ENCODE measurements at places on chromosomes 3 and 15.

GRCh38 chr3:46711760-46712159 is 5.9 kb downstream of the PRSS50 start:
- DNase-seq, result no peak

- DNase-seq, result no peak
Observed at GRCh38 chr3:58293516-58293915, 12.5 kb upstream of the RPP14 start.

- no peak for DNase-seq
Observed at GRCh38 chr3:57822686-57823085, 66.6 kb downstream of the SLMAP start.

GRCh38 chr3:143163562-143164100 is 44.1 kb downstream of the CHST2 start:
- no peak for DNase-seq

GRCh38 chr3:120461416-120461815 is 10.6 kb upstream of the FSTL1 start:
- no peak for DNase-seq

DNA sequence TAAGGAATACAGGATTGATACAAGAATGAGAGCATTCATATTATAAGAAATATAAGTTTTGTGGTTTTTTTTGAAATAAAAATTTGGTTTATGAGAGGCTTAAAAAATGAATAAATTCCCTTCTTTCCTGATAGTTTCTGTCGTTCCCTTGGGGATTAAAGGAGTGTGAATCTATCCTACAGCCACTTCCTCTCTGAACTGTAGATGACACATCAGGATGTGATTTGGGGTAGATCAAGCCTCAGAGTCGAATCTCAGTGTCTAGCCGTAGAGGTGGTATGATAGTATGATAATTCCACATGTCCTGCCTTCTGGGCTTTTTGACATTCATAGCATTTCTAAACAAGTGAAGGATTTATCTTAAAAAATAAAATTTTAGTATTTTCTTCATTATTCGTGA is 343.1 kb downstream of the LPP start:
- DNase-seq, result no peak

DNA sequence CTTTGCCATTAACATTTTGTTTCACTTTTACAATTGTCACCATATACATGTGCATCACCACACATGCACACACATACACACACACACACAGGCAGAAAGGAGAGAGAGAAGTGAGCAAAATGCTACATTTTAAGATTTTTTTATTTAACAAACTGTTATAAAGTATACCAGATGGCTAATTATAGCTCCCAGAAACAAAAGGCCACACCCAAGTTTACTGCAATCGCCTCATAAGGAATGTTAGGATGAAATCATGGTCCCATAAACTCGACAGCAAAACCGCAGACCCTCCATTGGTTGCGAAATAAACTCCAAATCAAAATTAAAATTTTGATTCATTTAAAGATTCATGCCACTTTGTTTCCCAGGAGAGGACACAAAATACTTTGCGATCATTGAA is 16.1 kb upstream of the C15orf61 start:
- DNase-seq, result no peak

- DNase-seq, result no peak
Observed at GRCh38 chr15:85768595-85769168, 26.0 kb downstream of the KLHL25 start.

GRCh38 chr15:74829486-74829885 is 3.1 kb downstream of the CPLX3 start:
- no peak for DNase-seq

DNA sequence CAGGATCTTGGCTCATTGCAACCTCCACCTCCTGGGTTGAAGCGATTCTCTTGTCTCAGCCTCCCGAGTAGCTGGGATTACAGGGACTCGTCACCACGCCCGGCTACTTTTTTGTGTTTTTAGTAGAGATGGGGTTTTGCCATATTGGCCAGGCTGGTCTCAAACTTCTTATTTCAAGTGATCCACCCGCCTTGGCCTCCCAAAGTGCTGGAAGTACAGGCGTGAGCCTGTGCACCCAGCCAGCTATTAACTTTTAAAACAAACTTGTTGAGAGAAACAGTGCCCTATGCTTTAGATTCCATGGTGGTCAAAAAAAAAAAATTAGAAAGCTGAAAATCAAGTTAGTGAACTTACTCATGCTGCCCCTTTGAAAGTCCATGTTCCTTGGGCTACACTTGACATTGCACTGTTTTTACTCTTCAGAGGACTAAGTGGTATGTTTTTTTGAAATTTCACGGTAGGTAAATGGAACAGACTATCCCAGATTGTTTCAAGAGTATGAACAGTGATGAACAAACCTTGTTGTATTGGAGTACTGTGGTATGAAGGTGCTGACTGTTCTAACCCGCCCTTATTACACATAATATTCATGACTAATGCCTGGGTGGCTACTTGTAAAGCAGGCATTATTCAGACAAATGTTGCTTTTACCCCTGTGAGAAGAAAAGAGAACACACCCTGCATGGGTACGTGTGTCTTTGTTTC is 206.9 kb downstream of the KLHL25 start:
- DNase-seq, result no peak

DNA sequence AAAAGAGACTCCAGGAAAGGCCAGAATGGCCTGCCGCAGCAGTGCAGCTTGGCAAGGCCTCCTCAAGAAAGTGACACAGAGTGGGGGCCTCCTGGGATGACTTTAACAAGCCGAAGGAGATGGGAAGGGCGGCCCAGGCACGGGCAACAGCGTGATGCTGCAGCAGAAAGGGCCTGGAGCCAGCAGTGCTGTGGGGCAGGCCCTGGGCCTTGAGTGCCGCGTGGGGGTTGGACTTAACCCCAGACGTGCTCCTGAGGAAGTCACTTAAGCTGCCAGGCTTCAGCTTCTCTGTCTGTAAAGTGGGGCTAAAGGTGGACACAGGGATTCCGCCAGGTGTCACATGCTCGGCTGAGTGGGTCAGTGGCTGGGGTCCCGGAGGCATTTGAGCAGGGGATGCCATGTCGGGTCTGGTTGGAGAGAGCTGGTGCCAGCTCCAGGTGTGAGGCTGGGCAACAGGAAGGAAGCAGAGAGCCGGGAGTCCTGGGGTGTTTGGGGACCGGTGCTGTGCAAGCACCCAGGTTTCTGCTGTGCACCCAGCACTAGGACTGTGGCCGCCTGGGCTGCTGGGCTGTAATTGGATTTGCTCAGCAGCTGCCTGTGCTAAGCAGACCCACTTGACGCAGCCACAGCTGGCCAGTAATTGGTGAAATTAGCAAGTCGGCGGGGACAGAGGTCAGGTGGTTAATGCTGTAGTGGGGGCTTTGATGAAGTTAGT is 7.8 kb downstream of the DNAJB8 start:
- no peak for DNase-seq

DNA sequence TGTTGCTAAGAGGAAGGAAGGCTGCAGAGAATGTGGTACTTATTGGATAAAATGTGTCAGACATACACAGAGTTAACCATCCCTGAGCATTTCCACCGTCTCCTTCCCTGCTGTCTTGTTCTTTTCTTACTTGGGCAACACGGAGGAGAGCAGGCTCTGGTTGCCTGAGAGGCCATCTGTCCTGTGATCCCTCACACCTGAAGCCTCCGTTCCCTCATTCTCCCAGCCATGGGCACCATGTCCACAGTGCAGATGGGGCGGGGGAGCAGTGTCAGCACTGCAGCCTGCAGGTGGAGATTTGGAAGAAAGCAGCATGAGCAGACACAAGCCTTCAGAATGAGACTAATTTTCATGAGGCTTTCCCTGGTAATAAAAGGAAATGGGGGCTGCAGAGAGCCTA is 133.7 kb downstream of the CHCHD6 start:
- DNase-seq, result no peak

- no peak for DNase-seq
Observed at GRCh38 chr3:186138272-186138981, 29.5 kb upstream of the ETV5 start.

DNA sequence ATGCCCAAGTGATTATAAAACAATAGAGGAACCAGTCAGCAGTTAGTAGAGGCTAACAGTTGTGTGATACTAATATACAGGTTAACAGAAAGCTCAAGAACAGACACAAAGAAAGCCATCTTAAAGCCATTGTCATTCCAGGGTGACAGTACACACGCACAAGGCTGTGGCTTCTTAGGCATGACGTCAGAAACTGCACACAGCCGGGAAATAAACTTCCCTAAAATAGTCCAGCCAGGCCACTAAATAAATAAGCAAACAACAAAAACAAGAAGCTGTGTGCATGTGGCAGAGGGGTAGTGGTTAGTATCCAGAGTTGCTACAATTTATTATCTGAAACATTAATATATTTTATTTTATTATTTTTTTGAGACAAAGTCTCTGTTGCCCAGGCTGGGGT is 49.8 kb downstream of the PPCDC start:
- DNase-seq, result no peak

GRCh38 chr15:74869726-74870407 is 3.3 kb downstream of the SCAMP2 start:
- no peak for DNase-seq

DNA sequence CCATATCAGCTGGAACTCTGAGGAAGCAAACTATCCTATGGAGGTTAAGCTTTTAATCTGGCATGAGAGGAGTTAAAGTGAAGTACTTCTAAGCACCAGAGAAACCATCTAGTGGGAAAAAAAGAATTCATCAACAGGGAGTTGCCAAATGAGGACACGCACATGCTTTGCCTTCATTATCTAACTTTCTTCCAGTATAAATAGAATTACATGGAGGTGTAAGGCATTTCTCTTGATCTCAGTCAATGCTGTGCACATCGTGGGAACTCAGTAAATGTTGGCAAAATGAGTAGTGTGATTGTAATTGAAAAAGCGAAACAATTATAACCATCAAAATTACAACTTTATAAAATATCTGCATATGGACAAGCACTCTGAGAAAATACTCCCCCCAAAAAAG is 8.0 kb upstream of the GSK3B start:
- DNase-seq, result no peak

- no peak for DNase-seq
Observed at GRCh38 chr3:171824116-171824515, 13.8 kb upstream of the PLD1 start.

DNA sequence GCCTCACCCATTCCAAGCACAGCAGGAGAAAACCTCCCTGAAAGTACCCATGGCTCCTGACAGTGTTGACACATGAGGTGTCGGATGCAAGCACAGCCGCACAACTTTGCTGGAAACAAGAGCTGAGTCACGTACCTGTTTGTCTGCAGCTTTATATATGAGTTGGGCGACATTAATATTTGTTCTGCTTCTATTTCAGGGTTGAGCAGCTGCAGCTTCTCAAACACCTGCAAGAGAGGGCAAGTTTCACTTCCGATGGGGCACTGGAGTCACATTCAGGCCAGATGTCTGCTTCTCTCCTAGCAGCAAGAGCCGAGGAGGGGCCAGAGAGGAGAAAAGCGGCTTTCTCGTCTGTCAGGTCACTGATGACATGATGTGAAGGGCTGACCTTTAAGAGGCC is 88.0 kb downstream of the NUP210 start:
- peak; percentile 75 for DNase-seq

GRCh38 chr3:17967953-17968607 is 225.6 kb upstream of the TBC1D5 start:
- no peak for DNase-seq

DNA sequence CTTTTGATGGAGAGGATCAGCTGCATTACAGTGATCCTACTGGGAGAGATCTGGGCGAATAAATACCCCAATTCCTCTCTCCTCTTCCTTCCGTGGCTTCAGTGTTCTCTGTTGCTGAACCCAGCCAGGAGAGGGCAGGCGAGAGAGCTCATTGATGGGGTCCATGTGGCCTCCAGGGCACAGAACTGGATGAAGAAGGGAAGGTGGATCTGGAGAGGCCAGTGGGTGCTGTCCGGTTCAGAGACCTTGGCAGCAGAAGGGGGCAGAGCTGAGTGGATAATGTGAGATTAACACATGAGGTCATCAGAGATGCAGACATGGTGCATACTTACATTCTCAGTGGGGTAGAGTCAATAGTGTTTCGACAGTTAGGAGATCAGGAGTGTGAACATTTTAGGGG is 193.6 kb downstream of the CLSTN2 start:
- no peak for DNase-seq

GRCh38 chr15:52392008-52392687 is 96.5 kb upstream of the MYO5C start:
- DNase-seq, result no peak

DNA sequence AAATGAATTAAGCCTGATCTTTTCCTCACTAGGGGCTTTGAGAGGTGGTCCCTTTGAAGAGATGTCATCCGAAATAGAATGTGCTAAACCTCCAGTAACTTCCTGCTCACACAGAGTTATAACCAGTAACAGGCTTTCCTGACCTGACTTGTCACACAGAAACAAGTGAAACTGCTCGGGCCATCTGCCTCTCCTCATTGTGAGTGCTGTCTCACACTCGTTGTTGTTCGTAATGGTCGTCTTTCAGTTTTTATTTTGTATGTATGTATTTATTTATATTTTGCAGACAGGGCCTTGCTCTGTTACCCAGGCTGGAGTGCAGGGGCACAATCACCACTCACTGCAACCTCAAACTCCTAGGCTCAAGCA is 24.0 kb downstream of the ACSBG1 start:
- no peak for DNase-seq

Data from NCI-H748 treated with DMSO at 0.1 percent for 48 hours (cell line).